Cardiac muscle cell (in vitro differentiated cells and primary cell): ENCODE measurements at places on chromosomes 6 and 20.

DNA sequence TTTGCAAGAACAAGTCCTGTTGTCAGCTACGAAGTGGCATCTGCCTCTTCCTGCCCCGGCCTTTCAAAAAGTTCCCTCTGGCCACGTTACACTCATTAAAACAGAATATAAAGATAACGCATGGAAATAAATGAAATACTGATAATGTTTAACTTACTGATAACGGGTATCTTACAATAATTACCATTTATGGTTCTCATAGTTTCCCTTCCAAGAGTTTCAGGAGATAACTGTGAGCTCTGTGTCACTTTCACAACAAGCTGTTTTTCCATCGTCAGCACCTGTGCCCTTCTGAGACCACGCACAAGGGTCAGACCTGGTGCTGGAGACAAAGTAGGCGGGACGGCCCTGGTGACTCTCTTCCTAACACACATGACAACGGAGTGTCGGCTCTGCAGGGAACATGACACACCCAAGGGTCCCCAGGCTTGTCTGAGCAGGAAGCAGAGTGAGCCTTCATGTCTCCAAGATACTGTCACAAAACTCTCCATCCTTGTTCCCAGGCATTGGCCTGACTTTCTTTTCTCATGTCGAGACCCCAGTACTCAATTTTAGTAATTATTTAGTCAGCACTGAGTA lies 86.2 kb upstream of the THBS2 start:
- no peak for DNase-seq

DNA sequence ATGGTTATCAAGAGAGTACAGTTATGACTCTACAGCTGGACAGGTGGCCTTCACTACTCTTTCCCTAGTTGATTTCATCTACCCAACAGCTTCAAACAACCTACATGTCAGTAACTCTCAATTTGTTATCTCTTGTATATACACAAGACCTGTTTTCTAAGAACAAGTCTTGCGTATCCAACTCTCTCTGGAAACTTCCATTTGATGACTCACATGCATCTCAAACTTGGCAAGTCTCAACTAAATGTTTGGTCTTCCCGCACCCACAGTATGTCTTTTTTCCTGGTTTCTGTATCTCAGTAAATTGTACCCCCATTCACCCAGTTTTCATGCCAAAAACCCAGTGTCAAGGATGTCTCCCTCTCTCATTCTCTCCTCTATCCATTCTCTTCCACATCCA lies 97.7 kb downstream of the BTBD9 start:
- peak; percentile 54 for DNase-seq

DNA sequence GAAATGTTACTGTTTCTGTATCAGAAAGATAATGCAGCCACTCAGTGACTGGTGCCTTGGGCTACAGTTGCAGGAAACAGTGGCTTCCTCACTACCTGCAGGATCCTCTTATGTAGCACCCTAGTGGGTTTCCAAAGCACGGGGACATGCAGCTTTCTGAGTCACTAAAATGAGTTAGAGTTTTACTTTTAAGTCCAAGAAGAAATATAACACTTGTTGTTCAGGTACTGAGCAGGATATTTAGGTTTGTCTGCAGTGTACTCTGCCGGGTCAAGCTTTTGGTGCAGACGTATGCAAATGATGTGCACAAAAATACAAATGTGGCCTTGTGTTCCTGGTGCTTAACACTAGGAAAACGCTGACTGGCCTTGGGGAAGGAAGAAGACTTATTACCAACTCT lies 22.0 kb downstream of the ACSS1 start:
- DNase-seq, result no peak

DNA sequence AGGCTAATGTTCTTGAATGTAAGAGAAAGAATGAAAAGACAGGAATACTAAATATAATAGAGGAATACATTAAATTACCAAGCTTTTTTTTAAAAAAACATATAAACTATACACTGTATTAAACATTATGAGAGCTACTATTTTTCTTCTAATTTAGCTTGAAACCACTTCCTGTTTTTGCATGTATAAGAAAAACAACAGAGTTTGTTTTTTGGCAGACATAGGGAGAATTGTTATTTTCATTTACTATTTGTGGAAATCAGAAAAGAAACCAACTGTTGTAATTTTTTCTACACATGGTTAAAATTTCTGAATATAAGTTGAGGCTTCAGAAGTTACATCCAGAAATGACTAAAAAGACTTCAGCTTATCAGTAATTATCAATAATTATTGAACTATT lies 991.8 kb upstream of the GJE1 start:
- no peak for DNase-seq

- DNase-seq, result no peak
Measured at GRCh38 chr20:58691773-58692578, 624 bp upstream of the NPEPL1 start.

GRCh38 chr6:100517106-100517505 lies 52.4 kb upstream of the SIM1 start:
- no peak for DNase-seq

DNA sequence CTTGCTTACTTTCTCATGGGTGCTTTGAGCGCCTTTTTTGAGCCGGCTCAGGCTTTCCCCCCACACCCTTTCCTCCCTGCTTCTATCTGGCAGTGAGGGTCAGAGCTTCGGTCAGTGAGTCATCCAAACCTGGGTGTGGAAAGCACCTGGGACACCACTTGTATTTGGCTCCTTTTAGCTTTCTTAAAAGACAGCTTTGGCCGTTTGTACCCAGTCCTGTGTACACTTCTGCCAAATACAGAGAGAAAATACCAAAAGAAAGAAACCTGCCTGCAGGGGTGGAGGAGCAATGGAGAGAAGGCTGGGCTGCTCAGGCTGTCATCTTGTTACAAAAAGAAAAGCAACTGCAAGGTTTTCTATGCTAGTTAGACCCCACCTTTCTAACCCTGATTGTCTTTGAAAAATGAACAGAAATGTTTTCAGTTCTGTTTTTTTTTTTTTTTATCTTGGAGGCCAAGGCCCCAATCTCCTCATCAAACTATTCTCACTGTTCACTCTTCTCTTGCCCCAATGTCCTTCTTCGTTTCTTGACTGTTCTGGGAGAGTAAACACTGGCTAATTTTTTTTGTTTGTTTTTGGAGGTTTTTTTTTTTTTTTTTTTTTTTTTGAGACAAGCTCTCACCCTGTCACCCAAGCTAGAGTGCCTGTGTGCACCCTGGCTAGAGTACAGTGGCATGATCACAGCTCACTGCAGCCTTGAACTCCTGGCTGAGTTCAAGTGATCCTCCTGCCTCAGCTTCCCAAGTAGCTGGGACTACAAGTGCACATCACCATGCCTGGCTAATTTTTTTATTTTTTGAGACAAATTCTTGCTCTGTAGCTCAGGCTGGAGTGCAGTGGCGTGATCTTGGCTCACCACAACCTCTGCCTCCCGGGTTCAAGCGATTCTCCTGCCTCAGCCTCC lies 76.4 kb downstream of the SSR1 start:
- no peak for DNase-seq

- DNase-seq, result no peak
Measured at GRCh38 chr6:166318649-166319600, 10.7 kb upstream of the PRR18 start.

DNA sequence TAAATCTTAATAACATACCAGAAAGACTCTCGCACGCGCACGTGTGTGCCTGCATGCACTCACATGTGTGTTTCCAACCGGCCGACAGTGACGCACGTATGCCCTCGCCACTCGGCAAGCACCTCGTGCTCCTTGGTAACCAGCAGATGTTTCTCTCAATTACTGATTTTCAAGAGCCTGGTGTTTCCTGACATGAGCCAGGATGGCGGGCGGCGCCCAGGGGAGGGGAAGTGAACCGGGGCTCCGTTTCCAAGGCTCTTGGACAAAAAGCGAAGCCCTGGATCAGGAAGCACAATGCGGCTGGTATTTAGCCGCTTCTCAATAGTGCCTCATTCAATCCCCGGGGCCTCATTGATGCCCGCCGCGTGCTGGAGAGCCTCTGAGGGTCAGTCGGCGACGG lies 37.7 kb downstream of the PMEPA1 start:
- peak; percentile 55 for DNase-seq

GRCh38 chr6:75178757-75179156 lies 27.1 kb downstream of the COL12A1 start:
- no peak for DNase-seq

DNA sequence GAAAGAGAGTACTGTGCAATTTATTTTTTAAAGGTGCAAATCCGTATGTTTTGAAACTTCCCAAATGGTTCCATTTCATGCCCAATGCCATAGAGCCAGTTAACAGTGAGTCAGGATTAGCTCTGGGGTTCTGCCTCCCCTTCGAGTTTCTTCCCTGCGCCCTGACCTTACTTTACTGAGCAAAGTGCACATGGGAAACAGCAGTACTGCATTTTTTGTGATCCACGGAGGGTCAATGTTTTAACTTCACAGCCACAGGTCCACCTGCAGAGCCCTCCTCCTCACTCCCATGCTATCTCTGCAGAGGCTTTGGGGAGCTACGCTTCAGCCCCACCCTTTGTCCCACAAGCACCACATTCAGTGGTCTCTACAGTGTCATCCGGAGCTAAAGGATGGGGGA lies 44.0 kb upstream of the CNKSR3 start:
- DNase-seq, result no peak

DNA sequence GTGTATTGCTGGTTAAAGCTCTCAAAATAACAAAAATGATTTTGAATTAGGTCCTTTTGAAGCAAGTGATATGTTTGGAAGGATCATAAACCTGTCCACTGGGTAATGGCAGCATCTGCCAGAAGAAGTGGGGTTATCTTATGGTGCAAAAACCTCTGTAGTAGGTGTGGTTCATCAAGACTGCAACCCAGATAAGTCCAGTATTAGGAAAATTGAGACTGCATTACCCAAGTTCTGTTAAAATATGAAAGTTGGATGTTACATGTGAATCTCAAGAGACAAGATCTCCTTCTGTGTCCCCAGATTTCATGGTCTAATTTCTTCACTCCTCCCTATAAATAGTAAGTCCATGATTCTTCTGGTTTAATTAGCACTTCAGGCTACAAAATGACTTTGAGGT lies 59.4 kb downstream of the RPRD1B start:
- no peak for DNase-seq

GRCh38 chr6:106026748-106027715 lies 59.1 kb upstream of the PRDM1 start:
- no peak for DNase-seq

DNA sequence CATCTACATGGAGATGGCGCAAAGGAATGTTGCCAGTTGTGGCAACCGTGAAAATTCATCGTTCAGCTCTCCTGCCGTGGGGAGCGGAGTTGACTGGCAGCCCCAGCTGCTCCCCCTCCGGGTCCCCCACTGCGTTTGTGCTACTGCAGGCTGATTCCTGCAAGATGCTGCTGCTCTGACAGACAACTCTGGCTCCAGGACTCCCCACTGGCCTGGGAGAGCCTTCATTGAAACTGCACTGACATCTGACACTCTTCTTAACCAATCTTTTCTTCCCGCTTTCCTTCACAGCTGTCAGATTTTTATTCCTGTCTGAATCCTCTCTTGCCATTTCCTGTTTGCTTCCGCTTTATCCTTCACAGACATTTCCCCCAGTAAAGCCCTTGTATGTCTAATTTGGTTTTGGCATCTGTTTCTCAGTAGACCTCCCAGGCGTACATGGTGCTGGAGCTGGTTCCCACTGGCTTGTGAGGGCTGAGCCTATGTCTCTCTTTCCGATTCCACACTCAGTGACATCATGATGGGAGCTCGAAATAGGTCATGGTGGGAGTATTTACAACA lies 9.5 kb upstream of the ATRN start:
- DNase-seq, result no peak

- no peak for DNase-seq
Measured at GRCh38 chr6:155195903-155196302, 67.9 kb upstream of the CLDN20 start.

DNA sequence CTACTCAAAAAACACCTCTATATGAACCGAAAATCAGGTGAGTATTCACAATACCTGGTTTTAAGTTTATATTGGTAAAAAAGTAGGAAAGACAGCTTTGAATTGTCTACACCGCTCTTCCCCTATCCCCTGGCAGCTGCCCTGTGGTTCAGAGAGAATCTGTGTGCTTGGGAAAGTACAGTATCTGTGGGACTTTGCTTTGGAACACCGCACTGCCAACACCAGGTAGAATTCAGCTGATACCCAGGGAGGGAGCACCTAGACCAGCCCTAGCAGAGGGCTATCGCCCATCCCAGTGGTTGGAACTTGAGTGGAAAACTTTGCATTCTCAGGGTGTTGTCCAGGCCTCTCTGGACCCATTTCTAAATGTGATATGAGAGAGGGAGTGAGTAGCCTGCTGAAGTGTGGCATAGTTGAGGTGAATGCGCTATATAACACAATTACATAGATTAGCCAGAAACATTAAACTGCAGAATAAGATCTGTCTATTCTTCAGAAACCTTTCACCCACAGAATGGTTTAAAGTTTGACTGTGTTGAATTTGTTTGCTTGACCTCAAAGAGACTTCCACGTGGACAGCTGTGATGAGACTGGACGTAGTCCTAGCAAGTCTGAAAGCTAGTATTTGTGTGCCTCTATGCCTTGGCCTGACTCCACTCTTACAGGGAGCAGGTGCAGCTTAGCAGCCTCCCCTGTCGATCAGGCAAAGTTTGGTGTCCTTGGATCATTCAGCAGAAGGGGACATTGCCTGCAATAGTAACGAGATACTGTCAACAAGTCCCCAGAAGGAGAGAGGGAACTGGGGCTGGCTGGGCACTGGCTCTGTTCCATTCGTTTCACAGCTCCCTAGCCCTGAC lies 11.5 kb upstream of the MPC1 start:
- no peak for DNase-seq

DNA sequence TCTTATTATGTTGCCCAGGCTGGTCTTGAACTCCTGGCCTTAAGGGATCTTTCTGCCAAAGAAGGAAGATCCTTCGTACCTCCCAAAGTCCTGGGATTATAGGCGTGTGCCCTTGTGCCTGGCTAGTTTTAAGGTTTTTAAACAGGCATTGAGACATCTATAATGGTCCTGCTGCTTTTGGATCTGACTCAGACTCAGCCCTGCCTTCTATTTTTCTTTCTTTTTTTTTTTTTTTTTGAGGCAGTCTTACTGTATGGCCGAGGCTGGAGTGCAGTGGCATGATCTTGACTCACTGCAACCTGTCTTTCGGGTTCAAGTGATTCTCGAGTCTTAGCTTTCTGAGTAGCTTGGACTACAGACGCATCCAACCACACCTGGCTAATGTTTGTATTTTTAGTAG lies 73.7 kb downstream of the PHF20 start:
- DNase-seq, result no peak

DNA sequence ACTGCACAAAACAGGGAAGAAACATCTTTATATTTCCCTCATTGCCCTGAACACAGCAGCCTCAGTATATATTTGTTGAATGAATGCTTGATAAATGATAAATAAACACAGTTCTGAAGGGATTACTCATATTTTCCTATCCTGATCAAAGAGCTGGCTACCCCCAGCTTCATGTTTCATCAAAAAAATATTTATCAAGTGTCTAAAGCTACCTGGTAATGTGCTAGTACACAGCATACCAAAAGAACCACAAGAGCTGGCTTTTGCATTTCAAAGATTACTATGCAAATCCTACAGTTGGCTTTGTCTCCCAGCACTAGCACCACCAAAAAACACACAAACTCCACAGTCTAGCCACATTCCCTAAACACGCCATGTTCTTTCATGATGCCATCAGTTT lies 130.0 kb downstream of the BTBD9 start:
- DNase-seq, result peak; percentile 46
